Spinal cord (tissue), 10 donors: ENCODE measurements at places on chromosomes 1 and 21. TPM values are rescaled to one million over a fixed set of nuclear protein-coding genes. Genes with fewer than 3 reads are reported as not detected.

Gene SYPL2
- total RNA-seq = 0.10 TPM

Gene WLS
- 209 TPM for total RNA-seq

Gene IGSF9
- 0.50 TPM for total RNA-seq

Gene PLA2G2C
- total RNA-seq = not detected

Gene AKR7A3
- total RNA-seq = 3.2 TPM

Gene RIIAD1
- total RNA-seq = 2.1 TPM

Gene TTC39A
- total RNA-seq = 3.3 TPM

Gene CHRM3
- total RNA-seq = 14.7 TPM

Gene OLFML2B
- 64.5 TPM for total RNA-seq

Gene FCGR2B
- total RNA-seq = 1.1 TPM

Gene PLPP3
- 166 TPM for total RNA-seq

Gene RAB25
- total RNA-seq = 0.39 TPM

Gene SYF2
- 40.9 TPM for total RNA-seq

Gene GREM2
- 7.9 TPM for total RNA-seq

Gene SPATA45
- 1.3 TPM for total RNA-seq

Gene DISP1
- 18.8 TPM for total RNA-seq
